DMS79 (cell line): ENCODE measurements at places on chromosomes 3 and 15.

GRCh38 chr3:197949191-197949777, 706 bp upstream of the RPL35A start:
- no peak for DNase-seq

- DNase-seq, result no peak
Observed at GRCh38 chr15:62482785-62483429, 317.8 kb upstream of the C2CD4B start.

DNA sequence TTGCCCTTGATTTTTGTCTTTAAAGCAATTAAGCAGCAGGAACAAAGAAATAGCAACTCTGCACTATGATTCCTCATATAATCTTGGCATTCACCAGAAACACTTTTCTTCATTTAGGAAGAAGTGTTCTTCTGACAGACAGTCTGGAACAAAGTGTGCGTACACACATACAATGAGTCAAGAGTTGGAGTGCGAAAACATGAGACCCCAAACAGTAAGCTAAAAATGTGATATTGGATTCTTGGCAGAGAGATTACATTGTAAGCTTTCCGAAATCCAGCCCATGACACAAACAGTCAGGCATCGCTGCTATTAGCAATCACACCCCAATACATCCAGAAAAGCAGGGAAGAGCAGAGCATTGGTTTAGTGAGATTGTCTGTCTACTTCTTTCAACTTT, 306.7 kb upstream of the TBC1D5 start:
- no peak for DNase-seq

GRCh38 chr3:15983232-15983631, 185.5 kb upstream of the ANKRD28 start:
- no peak for DNase-seq

DNA sequence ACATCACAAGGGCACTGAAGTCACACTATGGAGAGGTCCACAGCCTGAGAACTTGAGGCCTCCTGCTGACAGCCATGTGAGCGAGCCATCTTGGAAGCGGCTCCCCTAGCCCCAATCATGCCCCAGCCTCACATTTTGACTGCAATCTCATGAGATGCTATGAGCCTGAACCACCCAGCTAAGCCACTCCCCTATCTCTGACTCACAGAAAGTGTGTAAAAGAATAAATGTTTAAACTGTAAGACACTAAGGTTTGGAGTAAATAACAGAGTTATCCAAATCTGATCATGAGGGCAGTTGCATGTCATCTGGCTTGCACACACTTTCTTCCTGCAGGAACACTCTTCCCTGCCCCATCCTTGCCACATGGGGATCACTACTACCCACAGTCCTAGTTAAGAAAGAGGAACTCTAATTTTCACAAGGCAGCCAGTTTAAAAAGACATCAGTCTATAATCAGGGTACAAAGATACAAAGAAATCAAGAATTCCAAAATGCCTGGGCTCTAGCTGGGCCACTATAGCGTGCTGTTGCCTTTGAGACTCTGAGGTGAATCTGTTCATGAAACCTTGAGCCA, 494.2 kb downstream of the FOXP1 start:
- DNase-seq, result no peak

DNA sequence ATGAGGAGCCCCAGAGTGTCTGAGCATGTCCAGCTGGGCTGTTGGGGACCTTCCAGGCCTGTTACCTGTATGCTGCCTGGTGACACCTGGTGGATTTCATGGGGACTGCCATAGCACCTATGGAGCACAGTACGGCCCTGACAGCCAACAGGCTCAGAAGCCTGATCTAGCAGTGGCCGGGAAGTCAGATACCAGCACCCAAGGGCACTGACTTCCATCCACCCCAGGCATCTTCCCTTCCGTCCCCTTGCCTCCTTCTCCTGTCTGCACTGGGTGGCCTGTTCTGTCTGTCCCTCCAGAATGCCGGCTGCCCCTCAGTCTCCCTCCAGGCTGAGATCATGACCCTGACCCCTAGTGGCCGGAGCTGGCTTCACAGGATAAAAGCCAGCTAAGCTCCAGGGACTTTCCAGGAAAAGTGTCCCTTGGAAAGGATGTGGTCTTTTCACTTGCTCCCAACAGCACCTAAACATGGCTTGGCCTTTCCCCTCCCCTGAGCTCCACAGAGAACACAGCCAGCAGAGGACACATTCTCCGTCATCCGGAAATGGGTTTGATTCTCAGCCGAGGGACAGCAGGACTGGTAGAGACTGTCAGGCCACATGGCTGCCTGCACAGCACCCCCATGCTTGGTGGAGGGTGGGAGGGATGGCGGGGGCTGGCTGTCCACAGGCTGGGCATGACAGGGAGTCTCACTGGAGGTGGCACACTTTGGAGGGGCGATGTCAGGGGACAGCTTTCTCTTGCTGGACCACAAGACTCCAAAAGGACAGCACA, 9.5 kb downstream of the RPS17 start:
- DNase-seq, result no peak

GRCh38 chr15:47184908-47185801, 532.1 kb upstream of the SEMA6D start:
- DNase-seq, result peak; percentile 28

GRCh38 chr3:67093305-67093704, 95.2 kb downstream of the KBTBD8 start:
- no peak for DNase-seq

DNA sequence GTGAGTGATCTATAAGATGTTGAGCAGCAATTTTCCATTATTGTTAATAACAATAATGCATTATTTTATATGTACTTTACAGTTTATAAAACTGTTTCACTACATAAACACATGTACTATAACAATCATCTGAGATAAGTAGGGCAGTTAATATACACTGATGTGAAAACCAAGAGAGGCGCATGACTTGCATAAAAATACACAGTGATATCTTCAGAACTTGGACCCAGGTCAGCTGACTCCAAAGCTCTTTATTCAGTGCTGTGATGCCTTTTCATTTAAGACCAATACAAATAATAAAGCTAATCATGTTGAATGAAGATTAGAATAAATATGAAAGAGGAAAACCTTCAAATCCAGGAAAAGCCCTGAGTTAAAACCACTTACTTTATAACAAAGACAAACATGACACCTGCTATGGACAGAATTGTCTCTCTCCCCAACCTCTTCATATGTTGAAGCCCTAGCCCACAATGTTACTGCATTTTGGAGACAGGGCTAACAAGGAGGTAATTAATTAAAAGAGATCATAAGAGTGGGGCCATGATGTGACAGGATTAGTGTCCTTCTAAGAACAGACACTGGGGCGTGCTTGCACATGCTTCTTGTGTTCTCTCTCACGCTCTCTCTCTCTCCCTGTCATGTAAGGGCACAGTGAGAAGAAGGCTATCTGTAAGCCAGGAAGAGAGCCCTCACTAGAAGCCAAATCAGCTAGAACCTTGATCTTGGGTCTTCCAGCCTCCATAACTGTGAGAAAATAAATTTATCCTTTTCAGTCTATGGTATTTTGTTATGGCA, 55.8 kb upstream of the TSPAN3 start:
- DNase-seq, result no peak

- no peak for DNase-seq
Observed at GRCh38 chr3:175989161-175989560, 1130.0 kb downstream of the NAALADL2 start.

- no peak for DNase-seq
Observed at GRCh38 chr3:177453451-177453844, 256.2 kb upstream of the TBL1XR1 start.

GRCh38 chr3:41236228-41236627, 36.9 kb downstream of the CTNNB1 start:
- DNase-seq, result no peak

- DNase-seq, result no peak
Observed at GRCh38 chr15:68732451-68732850, 88.2 kb downstream of the ANP32A start.

DNA sequence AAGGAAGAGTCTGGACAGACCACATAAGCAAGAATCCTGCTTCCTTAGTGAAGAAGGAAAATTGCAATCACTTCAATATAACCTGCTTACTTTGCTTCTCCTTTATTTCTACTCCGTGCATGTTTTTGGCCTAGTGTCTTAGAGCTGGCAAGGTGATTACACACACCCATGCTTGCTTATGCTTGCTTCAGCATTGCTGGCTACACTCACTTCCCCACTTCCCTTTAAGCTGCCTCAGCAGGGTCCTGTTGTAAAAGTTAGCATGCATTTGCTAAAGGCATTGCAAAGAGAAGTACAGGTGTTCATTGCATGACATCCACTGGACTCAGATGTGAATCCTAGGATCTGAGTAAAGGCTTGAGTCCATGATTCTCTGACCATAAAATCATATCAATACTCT, 47.5 kb upstream of the STT3B start:
- DNase-seq, result no peak

DNA sequence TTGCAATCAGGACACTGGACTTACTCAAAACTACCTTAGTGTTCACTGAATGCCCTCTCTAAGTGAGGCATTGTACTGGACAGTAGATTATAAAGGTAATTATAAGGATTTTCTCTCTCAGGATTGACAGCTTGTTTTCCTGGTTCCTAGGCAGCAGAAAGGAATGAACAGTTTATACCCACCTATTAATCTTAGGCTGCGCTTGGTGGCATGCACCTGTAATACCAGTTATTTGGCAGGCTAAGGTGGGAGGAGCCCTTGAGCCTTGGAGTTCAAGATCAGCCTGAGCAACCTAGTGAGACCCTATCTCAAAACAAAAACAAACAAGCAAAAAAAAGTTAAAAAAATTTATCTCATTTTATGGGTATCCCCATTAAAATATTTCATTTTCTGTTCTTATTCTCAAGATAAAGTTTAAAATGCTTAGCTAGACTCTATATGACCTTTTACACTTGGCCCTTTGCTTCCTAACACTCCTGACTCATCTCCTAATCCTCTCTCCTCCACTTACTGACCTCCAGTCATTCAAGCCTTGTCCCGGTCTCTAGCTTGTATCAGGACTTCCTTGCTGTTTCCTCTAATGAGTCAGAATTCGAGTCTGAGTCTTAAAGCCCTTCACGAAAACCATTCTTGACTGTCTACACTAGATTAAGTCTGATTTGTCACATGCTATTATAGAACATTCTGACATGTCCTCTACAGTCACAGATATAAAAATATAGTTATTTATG, 348.6 kb downstream of the NLGN1 start:
- DNase-seq, result no peak

DNA sequence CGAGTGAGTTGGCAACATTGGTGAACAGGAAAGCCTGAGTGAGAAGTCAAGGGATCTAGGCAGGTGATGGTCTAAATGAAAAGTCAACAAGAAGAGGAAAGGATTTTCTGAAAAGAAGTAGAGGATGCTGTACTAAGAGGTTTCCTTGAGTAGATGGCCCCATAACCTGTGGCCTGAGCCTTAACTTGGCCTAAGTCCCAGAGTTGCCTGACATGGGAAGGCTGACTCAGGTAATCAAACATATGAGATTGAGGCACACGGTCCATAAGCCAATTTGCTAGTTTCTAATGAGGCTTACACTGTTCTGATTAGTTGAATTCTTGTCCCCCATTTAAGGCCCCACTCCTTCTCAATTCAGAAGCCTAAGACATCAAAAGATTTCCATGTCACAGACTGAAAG, 262.5 kb upstream of the LMCD1 start:
- DNase-seq, result no peak

- no peak for DNase-seq
Observed at GRCh38 chr3:189419038-189419437, 212.2 kb upstream of the TP63 start.

- no peak for DNase-seq
Observed at GRCh38 chr3:183158551-183159006, 4.0 kb downstream of the LAMP3 start.

GRCh38 chr15:82763361-82764116, 42.3 kb downstream of the FSD2 start:
- no peak for DNase-seq

- DNase-seq, result no peak
Observed at GRCh38 chr3:159824333-159824732, 164.3 kb upstream of the IL12A start.

GRCh38 chr3:161905520-161906132, 409.0 kb downstream of the OTOL1 start:
- no peak for DNase-seq

GRCh38 chr15:42085236-42085605, 9.1 kb downstream of the PLA2G4D start:
- no peak for DNase-seq

GRCh38 chr3:108338901-108339545, 42.7 kb downstream of the HHLA2 start:
- no peak for DNase-seq

DNA sequence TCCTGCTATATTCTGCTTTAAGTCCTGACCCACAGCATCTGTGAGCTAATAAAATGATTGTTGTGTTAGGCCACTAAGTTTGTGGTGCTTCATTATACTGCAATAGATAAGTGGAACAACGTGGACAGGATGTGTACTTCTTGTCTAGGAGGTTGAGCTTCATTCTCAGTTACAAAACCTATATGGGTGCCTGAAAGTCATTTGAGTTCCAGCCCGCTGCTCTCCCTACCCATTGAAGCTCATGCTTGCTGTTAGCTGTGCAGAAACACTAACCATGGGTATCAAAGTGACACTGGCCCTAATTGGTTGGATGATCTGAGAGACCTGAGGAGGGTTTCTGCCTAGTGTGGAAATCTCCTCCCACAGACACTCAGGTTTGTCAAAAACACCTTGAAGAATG, 357.2 kb downstream of the PDCD6IP start:
- DNase-seq, result no peak

DNA sequence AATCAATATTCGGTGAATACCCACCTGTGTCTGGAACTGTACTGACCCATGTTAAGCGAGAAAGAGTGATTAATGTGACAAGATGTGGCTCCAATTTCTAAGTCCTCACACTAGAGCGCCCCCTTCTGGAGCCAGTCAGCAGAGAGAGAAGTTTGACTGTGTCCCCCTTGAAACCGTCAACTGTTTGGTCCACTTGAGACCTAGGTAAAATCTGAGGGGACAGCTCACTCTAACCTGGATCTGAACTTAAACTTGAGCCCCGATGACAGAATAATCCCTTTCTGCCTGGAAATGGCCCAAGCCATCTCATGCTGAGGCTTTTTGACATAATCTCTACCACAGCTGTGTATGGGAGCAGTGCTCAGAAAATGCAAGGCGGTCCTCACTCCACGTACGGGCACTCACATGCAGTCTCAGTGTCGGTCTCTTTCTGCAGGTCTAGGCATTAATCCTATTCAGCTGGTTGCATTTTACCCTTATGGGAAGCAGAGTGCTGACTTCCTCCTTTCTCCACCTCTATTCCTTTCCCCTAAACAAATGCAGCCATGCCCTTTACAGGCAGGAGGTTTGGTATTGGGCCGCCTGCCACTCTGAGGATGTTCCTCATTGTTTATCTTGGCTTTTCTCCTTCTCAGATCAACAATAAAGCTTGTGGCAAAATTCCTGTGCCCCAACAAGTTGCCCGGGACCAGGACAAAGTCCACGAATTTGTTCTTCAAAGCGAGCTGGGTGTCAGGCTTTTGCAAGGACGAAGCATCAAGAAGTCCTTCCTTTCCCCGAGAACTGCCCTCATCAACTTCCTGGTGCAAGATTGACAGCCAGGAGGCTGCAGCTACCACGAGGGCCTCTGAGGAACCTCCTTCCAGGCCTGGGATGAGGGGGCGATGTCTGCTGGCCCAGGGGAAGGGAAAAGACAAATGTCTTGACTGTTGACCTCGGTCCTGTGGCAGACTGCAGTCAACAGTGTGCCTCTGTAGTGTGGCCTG, 47.5 kb upstream of the LIMD1 start:
- DNase-seq, result no peak
